ENCODE measurements at places on chromosomes 12 and 14. TPM values are rescaled to one million over a fixed set of nuclear protein-coding genes. Genes with fewer than 3 reads are reported as not detected.

XRCC3 gene
- total RNA-seq = 9.2 TPM

SELPLG gene
- total RNA-seq = 28.3 TPM

EXD2 gene
- total RNA-seq = 24.0 TPM

DNA sequence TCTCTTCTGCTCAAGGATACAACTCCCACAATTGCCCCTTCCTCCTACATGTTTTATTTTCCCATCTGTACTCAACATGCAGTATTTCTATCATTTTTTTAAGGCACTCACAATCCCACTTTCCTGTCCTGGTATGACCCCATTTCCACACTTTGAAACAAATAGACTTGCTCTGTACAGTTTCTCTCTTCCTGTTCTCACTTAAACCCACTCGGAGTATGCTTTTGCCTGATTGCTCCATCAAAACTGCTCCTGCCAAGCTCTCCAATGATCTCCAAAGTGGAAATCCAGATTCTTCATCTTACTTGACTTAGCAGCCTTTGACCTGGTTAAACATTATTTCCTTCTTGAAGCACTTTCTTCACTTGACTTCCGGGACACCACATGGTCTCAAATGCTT, 384.5 kb downstream of the SEC23A start:
- no peaks in the 10 kb centered on the region for H3K36me3 ChIP-seq
- no peaks in the 10 kb centered on the region for H3K27me3 ChIP-seq
- no peak for DNase-seq

DNA sequence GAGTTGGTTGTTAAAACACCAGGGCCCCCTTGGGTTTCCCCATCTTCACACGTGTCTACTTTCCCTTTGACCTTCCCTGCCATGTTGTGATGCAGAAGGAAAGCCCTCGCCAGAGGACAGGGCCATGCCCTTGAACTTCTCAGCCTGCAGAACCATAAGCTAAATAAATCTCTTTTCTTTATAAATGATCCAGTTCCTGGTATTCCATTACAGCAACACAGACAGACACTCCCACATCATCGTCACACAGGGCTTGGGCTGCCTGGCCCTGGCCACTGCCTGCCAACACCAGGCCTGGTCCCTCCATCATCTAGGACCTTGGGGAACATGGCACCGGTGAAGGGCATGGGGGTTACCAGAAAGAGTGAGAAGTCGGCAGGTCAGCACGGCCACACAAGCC, 84.8 kb downstream of the DPF3 start:
- H3K4me1 ChIP-seq = no peaks in the 10 kb centered on the region
- H3K27ac ChIP-seq = no peak overlapping the region
- DNase-seq = no peak
- H3K36me3 ChIP-seq = no peaks in the 10 kb centered on the region
- H3K4me3 ChIP-seq = no peak overlapping the region

- peak overlapping the region; percentile 33 for H3K4me3 ChIP-seq
- DNase-seq = peak; percentile 48
- no peaks in the 10 kb centered on the region for H3K4me1 ChIP-seq
- no peak overlapping the region for H3K27ac ChIP-seq
- no peaks in the 10 kb centered on the region for H3K36me3 ChIP-seq
Measured at GRCh38 chr12:63151623-63152320, 771 bp upstream of the AVPR1A start.

GRCh38 chr14:71267007-71267513, 359.8 kb downstream of the PCNX1 start:
- no peaks in the 10 kb centered on the region for H3K27me3 ChIP-seq
- no peak overlapping the region for H3K27ac ChIP-seq
- no peak overlapping the region for H3K4me3 ChIP-seq
- H3K36me3 ChIP-seq = no peaks in the 10 kb centered on the region

DNA sequence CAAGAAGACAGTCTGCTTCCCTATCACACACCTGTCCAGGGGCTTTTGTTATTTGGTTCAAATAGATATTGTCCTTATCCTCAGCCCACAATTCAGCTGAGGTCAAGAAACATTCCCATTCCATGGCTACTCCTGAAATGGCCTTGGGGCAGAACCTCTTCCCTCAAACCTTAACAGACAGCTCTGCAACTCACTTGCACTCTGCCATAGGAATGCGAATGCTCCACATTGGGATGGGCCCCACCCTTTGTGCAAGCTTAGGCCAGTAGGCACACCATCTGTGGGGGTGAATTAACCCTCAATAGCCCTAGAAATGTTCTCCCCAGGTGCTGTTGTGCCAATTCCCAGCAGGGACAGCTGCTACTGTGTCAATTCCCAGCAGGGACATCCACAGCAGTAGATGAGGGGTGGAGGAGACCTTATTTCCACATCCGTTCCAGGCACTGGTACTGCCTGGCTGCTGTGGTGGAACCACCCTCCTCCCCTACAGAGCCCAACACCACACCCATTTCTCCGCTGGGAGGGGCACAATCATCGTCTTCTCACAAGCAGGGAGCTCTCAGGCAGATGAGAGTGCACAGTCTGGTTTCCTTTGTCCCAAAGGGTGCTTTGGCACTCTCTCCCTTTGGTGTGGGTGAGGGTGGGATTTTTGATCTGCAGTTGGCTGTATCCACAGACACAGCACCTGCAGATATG, 42.3 kb upstream of the GLIPR1 start:
- no peak overlapping the region for H3K27ac ChIP-seq
- H3K27me3 ChIP-seq = no peaks in the 10 kb centered on the region
- no peaks in the 10 kb centered on the region for H3K36me3 ChIP-seq
- no peak overlapping the region for H3K4me3 ChIP-seq

GRCh38 chr14:95488376-95489213, 27.9 kb downstream of the SYNE3 start:
- no peak overlapping the region for H3K27ac ChIP-seq
- H3K4me3 ChIP-seq = no peak overlapping the region

DNA sequence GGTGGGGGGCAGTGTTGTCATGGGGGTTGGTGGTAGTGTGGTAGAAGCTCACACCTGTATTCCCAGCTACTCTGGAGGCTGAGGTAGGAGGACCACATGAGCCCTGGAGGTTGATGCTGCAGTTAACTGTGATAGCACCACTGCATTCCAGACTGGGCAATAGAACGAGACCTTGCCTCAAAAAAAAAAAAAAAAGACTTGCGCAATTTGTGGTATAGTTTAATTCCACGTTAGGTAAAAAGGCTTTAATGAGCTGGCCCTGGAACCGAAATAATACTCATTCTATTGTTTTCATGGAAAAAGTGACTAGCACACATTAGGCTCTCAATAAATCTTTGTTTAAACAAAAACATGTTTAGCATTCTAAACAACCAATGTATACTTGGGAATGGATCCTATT, 25.4 kb upstream of the NAP1L1 start:
- H3K27me3 ChIP-seq = no peaks in the 10 kb centered on the region
- H3K36me3 ChIP-seq = no peaks in the 10 kb centered on the region
- DNase-seq = no peak
- H3K27ac ChIP-seq = no peak overlapping the region

DNA sequence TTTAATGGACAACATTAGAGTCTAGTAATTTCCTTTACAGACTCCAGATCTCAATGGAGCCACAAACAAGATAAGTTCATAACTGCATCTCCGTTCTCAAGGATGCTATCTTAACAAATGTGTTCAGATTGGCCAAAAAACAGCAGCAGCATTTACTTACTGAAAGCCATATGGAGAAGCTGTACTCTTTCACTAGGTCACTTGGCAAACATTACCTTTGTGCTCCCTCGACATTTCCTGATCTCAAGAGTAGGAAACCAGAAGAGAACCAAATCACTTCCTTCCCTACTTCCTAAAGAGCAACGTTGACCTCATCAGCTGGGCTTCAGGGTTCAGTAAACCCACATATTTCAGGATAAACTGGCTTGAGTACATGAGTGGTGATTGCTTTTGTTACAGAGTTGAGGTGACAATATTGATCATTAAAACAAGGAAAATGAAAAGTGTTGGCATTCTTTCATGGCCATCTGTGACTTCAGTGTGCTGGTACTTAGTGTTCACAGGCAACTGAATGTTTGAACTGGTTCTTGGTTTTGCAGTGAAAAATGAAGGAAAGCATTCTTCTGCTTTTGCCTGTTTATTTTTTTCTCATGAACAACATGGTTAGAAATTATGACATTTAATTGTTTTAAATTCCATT, 449.6 kb downstream of the TMEM117 start:
- no peaks in the 10 kb centered on the region for H3K4me1 ChIP-seq
- H3K27ac ChIP-seq = no peak overlapping the region
- H3K27me3 ChIP-seq = no peaks in the 10 kb centered on the region
- H3K36me3 ChIP-seq = no peaks in the 10 kb centered on the region

GRCh38 chr14:100840286-100841065, 14.6 kb downstream of the MEG3 start:
- H3K4me1 ChIP-seq = no peaks in the 10 kb centered on the region
- no peak overlapping the region for H3K27ac ChIP-seq
- H3K27me3 ChIP-seq = peaks cover 14% of the 10 kb centered on the region
- no peak for DNase-seq
- no peak overlapping the region for H3K4me3 ChIP-seq

GRCh38 chr12:108980831-108981618, 39.8 kb downstream of the SVOP start:
- H3K4me3 ChIP-seq = no peak overlapping the region
- no peak for DNase-seq
- no peaks in the 10 kb centered on the region for H3K36me3 ChIP-seq
- H3K27me3 ChIP-seq = no peaks in the 10 kb centered on the region
- no peak overlapping the region for H3K27ac ChIP-seq
- H3K4me1 ChIP-seq = no peaks in the 10 kb centered on the region

- H3K4me3 ChIP-seq = no peak overlapping the region
- no peaks in the 10 kb centered on the region for H3K27me3 ChIP-seq
- no peak overlapping the region for H3K27ac ChIP-seq
- no peaks in the 10 kb centered on the region for H3K36me3 ChIP-seq
- no peak for DNase-seq
Measured at GRCh38 chr12:118311666-118312065, 61.0 kb downstream of the TAOK3 start.

DNA sequence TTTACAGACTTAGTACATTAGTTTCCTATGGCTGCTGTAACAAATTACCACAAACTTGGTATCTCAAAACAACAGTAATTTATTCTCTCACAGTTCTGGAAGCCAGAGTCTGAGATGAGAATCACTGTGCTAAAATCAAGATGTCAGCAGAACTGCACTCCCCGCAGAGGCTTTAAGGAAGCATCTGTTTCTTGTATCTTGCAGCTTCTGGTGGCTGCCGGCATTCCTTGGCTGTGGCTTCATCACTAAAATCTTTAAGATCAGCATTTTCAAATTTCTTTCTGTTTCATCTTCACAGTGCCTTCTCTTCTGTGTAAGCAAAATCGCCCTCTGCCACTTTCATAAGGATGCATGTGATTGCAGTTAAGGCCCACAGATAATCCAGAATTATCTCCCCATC, 9.4 kb downstream of the STON2 start:
- H3K36me3 ChIP-seq = no peaks in the 10 kb centered on the region
- no peaks in the 10 kb centered on the region for H3K4me1 ChIP-seq
- no peak overlapping the region for H3K4me3 ChIP-seq
- no peak overlapping the region for H3K27ac ChIP-seq
- peaks cover 19% of the 10 kb centered on the region for H3K27me3 ChIP-seq

DNA sequence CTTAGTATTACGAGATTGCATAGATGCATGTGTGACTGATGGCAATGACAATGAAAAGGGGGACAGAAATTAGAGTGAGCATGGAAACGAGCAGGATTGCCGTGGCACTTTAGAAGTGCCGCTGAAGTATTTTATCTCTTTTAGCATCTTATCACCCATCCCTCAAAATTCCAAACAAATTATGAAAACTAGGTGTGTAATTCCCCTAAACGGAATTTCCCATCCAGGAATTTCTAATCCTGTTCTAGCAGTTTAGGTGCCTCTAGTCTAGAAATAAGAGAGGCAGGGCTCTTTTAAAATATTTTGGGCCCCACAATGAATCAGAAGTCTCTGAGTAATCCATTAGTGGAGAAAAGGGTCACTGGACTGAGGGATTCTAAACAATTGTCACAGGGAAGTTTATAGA, 947 bp downstream of the TMEM52B start:
- H3K4me1 ChIP-seq = no peaks in the 10 kb centered on the region
- no peak overlapping the region for H3K4me3 ChIP-seq
- H3K36me3 ChIP-seq = no peaks in the 10 kb centered on the region
- DNase-seq = no peak
- H3K27ac ChIP-seq = no peak overlapping the region

DNA sequence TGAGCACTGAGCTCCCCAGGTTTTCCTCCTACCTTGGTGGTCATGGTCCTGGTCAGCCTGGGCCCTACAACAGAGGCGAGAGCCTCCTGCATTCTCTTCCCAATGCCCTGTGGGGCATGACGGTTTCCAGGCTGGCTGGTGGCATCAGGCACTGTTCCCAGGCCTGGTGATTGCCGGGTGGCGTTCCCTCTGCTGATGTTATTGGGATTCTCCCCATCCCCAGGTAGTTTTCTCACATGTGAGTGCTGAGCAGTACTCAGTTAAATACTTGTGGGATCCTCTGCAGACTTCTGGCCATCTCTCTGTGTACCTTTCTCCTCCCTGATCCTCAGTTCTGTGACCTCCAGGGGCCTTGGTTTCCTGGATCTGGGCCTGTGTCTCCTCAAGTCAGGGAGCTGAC, 15.8 kb downstream of the C1R start:
- H3K36me3 ChIP-seq = no peaks in the 10 kb centered on the region
- no peak overlapping the region for H3K4me3 ChIP-seq
- peaks cover 6% of the 10 kb centered on the region for H3K4me1 ChIP-seq
- no peak overlapping the region for H3K27ac ChIP-seq

DNA sequence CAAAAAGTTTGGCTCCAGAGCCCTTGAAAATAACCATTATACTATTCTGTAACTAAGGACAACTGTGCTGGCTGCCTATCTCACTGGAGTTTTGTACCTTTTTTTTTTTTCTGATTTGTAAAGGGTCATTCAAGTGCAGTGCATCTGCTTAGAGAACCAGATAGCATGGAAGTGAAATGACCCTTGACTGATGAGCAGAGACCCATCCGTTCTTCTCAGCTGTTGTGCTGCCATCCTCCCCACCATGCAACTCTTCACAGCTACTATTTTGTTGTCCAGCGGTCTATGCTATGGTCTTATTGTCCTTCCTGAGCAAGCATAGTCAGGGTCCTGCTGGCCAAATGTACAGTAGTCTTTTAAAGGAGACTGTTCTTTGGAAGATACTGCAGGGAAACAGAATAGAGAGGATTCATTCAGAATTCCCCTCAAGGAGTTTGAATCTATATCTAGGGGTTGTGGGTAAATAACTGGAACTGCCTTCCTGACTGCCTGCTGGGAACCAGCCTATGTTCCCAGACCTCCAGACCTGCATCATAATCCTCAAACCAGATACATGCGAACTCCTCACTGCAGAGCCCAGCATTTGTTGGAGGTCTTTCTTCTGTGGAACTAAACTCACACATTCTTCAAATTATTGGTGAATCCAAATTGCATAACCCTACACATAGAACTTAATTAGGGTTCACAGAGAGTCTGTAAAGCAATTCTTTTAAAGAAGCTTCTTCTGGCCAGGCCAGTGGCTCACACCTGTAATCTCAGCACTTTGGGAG, 41.1 kb downstream of the GPR19 start:
- no peak overlapping the region for H3K4me3 ChIP-seq
- DNase-seq = no peak
- H3K4me1 ChIP-seq = no peaks in the 10 kb centered on the region
- no peaks in the 10 kb centered on the region for H3K27me3 ChIP-seq
